ENCODE measurements at places on chromosomes 5 and 9. TPM values are rescaled to one million over a fixed set of nuclear protein-coding genes. Genes with fewer than 3 reads are reported as not detected.

The ADAMTS6 gene
- polyA plus RNA-seq, result 2.3 TPM

The C1QTNF2 gene
- 3.1 TPM for polyA plus RNA-seq

The ZFP62 gene
- 56.1 TPM for polyA plus RNA-seq

The WNK2 gene
- polyA plus RNA-seq, result 80.4 TPM

The TEX48 gene
- not detected for polyA plus RNA-seq

The DOCK8 gene
- polyA plus RNA-seq, result 15.8 TPM

GRCh38 chr5:121913418-121913817 is 48.4 kb upstream of the SRFBP1 start:
- H3K4me1 ChIP-seq, result peaks cover 13% of the 10 kb centered on the region
- H3K27me3 ChIP-seq, result no peaks in the 10 kb centered on the region
- no peak overlapping the region for H3K27ac ChIP-seq
- H3K36me3 ChIP-seq, result no peaks in the 10 kb centered on the region
- no peak overlapping the region for H3K4me3 ChIP-seq

DNA sequence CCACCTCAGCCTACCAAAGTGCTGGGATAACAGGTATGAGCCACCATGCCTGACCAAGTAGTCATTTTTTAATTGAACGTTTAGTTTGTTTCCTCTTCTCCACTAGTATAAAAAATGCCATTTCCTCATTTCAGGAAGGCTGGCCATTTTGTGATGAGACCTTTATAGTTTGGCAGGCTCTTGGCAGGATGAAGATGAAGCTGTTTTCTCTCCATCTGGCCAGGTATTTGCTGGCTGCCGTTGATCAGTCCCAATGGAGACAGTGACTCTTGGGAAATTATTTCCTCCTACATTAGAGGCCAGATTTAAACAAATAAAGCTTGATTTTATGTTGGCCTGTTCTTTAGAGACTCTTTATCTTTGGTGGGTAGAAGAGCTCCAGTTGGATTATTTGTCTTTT is 199.0 kb downstream of the ARHGAP26 start:
- no peak for DNase-seq
- no peaks in the 10 kb centered on the region for H3K4me1 ChIP-seq
- no peaks in the 10 kb centered on the region for H3K36me3 ChIP-seq
- no peaks in the 10 kb centered on the region for H3K27me3 ChIP-seq
- no peak overlapping the region for H3K4me3 ChIP-seq

GRCh38 chr5:138370537-138370936 is 18.1 kb downstream of the KDM3B start:
- H3K4me3 ChIP-seq, result no peak overlapping the region
- no peak for DNase-seq
- no peak overlapping the region for H3K27ac ChIP-seq
- no peaks in the 10 kb centered on the region for H3K27me3 ChIP-seq
- no peaks in the 10 kb centered on the region for H3K4me1 ChIP-seq

- no peaks in the 10 kb centered on the region for H3K4me1 ChIP-seq
- DNase-seq, result no peak
- H3K27me3 ChIP-seq, result no peaks in the 10 kb centered on the region
- H3K27ac ChIP-seq, result no peak overlapping the region
Observed at GRCh38 chr5:175828651-175829050, 42.7 kb upstream of the CPLX2 start.

GRCh38 chr5:411728-412127 is 31.2 kb upstream of the EXOC3 start:
- H3K27me3 ChIP-seq, result no peaks in the 10 kb centered on the region
- H3K36me3 ChIP-seq, result no peaks in the 10 kb centered on the region
- H3K27ac ChIP-seq, result no peak overlapping the region

DNA sequence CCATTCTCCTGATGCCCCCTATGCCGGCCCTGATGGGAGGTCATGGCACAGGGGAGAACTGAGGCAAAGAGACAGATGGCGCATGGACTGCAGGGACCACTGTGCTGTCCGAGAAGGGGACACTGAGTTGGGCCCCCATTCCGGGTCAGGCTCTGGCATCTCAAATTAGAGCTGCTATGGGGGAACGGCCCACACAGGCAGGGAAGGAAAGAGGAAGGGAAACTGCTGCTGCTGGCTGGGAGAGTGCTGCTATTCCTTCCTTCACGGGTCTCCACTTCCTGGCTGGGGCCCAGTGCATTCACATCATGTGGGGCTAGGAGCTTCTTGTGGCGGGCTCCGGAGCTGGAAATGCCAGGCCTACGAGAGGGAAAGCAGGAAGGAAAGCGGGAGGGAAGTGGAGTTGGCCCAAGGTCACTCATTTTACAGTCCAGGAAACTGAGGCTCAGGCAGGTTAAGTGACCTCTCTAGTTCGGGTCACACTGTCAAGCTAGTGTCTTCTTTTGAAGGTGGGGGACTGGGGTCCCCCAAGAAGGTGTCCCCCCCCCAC is 1.3 kb upstream of the CARD19 start:
- H3K4me1 ChIP-seq, result peaks cover 40% of the 10 kb centered on the region
- H3K36me3 ChIP-seq, result no peaks in the 10 kb centered on the region
- no peaks in the 10 kb centered on the region for H3K27me3 ChIP-seq

DNA sequence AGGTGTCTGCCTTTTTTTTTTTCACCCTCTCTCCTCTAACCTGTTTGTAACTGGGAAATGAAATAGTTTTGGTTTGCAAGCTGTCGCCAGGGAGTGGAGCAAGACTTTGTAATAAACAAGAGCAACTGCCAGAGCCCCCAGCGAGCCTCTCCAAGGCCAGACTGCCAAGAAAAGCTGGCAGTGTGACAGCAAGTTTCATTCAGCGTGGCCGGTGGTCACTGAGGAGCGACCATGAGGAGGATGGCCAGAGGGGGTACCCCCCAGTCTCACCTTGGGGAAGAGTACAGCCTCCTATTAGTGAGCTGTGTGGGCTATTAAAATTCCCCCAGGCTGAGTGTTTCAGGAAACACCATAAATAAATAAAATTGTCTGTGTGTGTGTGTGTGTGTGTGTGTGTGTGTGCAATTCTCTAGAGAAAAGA is 49.9 kb downstream of the ZFAND5 start:
- no peak overlapping the region for H3K4me3 ChIP-seq
- DNase-seq, result peak; percentile 53
- no peaks in the 10 kb centered on the region for H3K36me3 ChIP-seq
- peak overlapping the region; percentile 59 for H3K27ac ChIP-seq
- peaks cover 22% of the 10 kb centered on the region for H3K4me1 ChIP-seq

- H3K4me3 ChIP-seq, result no peak overlapping the region
- peaks cover 8% of the 10 kb centered on the region for H3K27me3 ChIP-seq
- H3K4me1 ChIP-seq, result peaks cover 9% of the 10 kb centered on the region
- no peak overlapping the region for H3K27ac ChIP-seq
- no peak for DNase-seq
- H3K36me3 ChIP-seq, result no peaks in the 10 kb centered on the region
Observed at GRCh38 chr9:96051423-96051822, 175.9 kb downstream of the ERCC6L2 start.

DNA sequence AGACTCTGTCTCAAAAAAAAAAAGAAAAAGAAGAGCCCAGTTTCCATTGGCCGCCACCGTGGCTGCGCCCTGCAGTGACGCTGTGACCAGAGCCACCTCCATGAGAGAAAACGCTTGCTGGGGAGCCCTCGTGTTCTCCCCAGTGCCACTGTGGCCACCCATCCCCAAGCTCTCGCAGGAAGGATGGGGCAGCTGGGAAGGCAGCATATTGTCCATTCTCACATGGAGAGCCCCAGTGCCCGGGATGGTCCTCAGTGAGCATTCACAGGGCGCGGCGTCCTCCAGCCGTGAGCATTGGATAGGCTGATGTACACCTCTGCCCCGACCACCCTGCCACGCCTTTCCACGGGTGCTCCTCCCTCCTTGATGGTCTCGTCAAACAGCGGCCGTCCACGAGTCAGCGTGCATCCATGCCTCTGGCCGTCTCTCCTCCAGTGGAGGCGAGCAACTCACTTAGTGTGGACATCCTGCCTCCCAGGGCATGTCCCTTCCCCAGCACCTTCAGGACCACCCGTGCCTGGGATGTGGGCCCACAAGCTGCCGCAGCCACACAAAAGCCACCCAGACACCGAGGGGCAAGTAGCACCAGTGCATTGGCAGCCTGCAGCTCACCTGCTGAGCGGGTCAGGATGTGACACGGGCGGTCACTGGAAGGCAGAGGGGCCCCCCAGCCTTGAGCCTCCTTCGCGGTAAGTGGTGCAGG is 23.4 kb upstream of the SLC6A19 start:
- no peak for DNase-seq
- H3K27me3 ChIP-seq, result no peaks in the 10 kb centered on the region
- H3K4me3 ChIP-seq, result no peak overlapping the region
- peak overlapping the region; percentile 18 for H3K27ac ChIP-seq
- H3K36me3 ChIP-seq, result peaks cover 6% of the 10 kb centered on the region

- no peaks in the 10 kb centered on the region for H3K27me3 ChIP-seq
- H3K4me1 ChIP-seq, result peaks cover 4% of the 10 kb centered on the region
- H3K36me3 ChIP-seq, result no peaks in the 10 kb centered on the region
- no peak overlapping the region for H3K4me3 ChIP-seq
Observed at GRCh38 chr5:139495638-139496435, 13.3 kb upstream of the STING1 start.

- no peak for DNase-seq
- H3K4me1 ChIP-seq, result no peaks in the 10 kb centered on the region
- peak overlapping the region; percentile 66 for H3K27ac ChIP-seq
Observed at GRCh38 chr5:137734962-137735554, 831 bp downstream of the KLHL3 start.

DNA sequence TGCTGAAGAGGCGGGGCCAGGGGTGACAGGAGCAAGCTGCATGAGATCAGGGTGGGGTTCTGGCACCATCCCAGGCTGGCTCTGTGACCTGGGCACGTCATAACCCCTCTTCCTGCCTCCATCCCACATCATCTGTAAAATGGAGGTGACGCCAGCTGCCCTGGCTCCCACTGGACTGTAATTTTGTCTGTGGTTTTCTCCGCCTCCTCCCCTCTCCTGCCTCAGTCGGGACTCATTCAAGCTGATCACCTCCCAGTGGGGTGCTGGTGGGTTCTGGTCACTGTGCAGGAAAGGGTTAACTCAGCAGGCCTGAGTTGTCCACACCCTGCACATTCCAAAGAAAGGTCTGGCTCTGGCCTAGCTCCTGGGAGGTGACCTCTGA is 128.2 kb downstream of the RXRA start:
- no peak overlapping the region for H3K27ac ChIP-seq
- H3K4me1 ChIP-seq, result peaks cover 11% of the 10 kb centered on the region
- no peaks in the 10 kb centered on the region for H3K36me3 ChIP-seq
- H3K4me3 ChIP-seq, result no peak overlapping the region
- peaks cover 2% of the 10 kb centered on the region for H3K27me3 ChIP-seq
